ENCODE measurements at places on chromosomes 6 and 20.

DNA sequence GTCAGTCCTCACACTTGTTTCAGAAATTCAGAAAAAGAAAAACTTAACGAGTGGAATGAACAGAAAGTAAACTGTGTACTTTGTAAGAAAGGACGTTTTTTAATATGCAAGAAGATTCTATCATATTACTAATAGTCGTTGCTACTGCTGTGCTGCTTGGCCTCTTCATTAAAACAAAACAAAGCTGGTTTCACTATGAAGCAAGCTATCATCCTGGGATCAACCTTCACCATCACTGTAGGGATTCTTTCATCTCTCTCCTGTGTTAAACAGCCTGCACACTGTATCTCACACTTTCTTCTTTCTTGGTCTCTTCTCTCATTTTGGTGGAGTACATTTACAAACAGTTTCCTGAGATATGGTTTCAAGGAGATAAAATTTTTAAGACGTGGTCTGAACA is 284.2 kb downstream of the BTBD9 start:
- no peak for DNase-seq

GRCh38 chr6:33112148-33112547 is 36.4 kb downstream of the HLA-DPB1 start:
- no peak for DNase-seq

- DNase-seq = no peak
Measured at GRCh38 chr20:40945754-40946450, 82.7 kb upstream of the TOP1 start.

- no peak for DNase-seq
Measured at GRCh38 chr6:144394210-144394609, 109.1 kb downstream of the UTRN start.

GRCh38 chr6:71402096-71402495 is 113.5 kb downstream of the OGFRL1 start:
- no peak for DNase-seq

DNA sequence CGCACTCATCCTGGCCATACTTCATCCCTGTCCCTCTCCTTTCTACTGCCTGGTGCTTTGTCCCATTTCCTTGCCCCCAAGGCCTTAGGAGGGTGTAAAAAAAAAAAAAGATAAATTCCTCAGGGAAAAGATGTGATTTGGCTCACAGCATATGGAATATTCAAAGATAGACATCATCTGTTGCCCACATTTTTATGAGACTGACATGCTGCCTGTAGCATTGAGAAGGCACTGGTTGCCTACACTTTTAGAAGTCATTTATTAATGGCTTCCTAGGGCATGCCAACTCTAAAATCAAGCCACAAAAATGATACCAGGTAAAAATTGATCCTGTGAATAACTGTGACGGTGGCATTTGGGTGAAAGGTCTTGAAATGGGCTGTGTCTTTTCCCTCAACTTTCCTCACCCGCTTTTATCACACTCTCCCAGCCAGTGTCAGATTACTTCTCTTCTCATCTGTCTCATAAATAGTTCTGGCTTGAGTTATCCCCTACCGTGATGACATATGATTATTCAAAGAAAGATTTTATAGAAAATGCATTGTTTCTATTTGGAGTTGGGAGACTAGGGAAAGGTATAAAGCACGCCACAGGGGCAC is 139.4 kb downstream of the CARMIL1 start:
- DNase-seq = no peak

- no peak for DNase-seq
Measured at GRCh38 chr6:45540375-45540920, 162.7 kb upstream of the SUPT3H start.

DNA sequence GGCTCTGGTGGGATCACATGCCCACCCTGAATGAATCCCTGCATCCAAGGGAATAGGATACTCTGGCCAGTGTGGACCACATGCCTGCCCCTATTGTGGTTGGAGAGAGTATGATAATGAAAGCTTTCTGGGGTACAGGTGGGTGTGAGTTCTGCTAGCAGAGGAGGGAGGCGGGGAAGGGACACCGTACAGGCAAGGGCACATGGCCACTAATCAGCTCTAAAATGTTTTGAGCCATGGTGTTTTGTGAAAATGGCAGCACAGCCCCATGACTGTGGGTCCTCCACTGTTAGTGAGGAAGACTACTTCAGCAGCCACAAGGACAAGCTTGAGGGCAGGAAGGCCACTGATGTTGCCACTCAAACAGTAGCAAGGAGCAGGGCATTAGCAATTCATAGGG is 11.9 kb upstream of the DHX35 start:
- DNase-seq = no peak

- DNase-seq = no peak
Measured at GRCh38 chr6:84811351-84811750, 47.0 kb upstream of the TBX18 start.

DNA sequence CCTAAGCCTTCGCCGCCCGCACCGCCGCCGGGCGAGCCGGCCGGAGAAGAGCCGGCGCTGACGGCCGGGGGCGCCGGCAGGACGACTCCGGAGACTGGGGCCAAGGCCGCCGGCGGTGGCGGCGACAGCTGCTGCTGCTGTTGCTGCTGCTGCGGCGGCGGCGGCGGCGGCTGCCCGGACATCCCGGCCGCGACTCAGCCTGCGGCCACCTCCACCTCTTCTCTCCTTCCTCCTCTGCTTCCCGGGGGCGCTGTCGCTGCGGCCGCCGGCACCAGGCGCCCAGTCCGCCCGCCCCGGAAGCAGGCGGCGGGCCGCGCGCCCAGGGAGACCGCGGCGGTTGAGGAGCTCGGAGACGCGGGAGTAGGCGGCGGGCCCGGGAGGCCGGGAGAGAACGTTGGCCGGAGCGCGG is 307 bp downstream of the RANBP9 start:
- DNase-seq = no peak

GRCh38 chr6:42041481-42042053 is 8.8 kb upstream of the TAF8 start:
- no peak for DNase-seq

DNA sequence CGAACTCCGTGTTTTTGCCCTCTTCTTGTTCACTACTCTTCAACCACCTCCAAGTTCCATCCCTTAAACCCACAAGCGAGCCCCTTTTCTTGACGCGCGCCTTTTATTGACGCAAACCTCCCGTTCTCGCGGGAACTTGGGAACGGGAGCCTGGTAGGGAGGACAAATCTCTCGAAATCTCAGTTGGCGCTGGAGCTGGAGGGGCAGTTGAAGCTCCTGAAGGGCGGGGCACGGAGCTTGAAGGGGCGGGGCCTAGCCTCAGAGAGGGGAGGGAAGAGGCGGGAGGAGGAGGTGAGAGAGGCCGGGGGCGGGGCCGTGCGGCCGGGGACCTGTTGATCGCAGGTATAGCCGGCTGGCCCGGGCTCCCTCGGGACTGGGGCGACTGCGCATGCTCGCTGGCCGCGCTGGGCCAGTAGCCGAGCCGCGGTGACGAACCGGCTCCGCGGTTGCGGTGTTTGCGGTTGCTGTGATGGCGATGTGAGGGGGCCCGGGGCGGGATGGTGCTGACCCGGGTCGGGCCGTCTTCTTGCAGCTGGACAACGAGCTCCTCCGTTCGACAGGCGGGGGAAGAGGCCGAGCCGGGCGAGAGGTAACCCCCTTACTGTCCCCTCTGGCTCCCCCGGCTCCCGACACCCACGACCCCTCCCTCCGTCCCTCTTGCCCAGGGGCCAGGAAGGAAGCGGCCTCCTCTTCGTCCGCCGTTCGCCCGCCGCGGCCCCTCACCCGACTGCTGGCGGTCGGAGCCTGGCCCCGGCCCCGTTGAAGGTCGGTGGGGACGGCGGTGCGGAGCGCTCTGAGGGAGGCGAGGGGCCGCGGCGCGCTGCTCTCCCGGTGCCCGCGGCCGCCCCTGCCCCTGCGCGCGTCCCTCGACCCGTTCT is at the start of gene FAM135A:
FAM135A (plus strand) TSS at position 395 of the 878 bp plus-strand sequence. CDS start 14,835 bp downstream, outside the sequence.
- peak; percentile 98 for DNase-seq

GRCh38 chr6:117448011-117448410 is 22.3 kb upstream of the ROS1 start:
- no peak for DNase-seq

- DNase-seq = no peak
Measured at GRCh38 chr6:131758920-131759319, 48.1 kb upstream of the CTAGE9 start.

- no peak for DNase-seq
Measured at GRCh38 chr6:11952316-11952715, 59.8 kb upstream of the HIVEP1 start.

GRCh38 chr6:40369891-40370290 is 217.3 kb downstream of the LRFN2 start:
- DNase-seq = no peak

DNA sequence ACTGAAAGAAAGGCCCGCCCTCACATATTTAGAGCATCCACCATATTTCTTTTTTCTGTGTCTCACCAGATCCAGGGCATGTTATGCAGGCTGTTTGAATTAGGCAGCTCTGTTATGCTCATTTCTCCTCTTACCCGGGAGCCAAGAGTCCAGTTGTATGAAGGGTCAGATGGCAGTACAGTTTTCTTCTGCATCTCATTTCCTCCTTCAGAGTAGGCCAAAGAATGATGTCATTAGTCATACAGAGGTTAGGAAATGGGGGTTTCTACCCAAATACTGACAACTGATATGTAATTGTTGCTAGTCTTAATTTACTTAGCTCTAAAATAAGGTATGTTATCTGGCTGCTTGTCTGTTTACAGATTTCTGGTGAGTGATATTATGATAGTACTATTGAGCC is 130.8 kb downstream of the SOBP start:
- DNase-seq = no peak

DNA sequence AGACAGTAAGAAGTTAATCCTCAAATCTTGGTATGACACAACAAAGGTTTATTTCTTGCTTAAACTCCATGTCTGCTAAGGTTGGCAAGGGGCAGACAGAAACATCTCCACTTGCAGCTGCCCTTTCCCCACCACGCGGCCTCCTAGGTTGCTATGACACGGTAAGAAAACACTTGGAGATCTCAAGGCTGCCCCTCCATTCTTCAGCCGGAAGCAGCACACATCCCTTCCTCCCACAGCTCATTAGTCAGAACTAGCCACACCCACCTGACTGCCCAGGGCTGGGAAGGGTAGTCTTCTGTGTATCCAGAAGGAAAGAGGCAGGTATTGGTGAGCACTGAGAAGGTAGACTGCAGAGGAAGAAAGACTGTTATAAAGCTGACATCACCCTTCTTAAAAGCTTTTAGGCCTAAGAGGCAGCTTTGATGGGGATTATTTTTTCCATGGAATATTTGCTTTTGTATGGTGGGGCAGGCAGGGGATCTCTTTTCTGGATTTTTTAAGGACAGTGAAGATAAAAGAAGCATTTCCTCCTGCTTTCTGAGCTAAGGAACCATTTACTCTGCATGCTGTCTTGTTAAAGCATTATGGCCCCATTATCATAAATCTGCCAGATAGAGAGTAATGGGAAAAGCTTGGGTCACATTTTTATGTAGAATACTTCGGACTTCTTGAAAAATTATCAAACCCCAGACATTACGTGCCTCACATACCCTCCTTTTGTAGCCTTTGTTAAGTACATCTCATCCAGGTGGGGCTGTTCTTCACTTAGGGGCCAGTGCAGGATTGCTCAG is 41.6 kb downstream of the MRAP2 start:
- DNase-seq = no peak

DNA sequence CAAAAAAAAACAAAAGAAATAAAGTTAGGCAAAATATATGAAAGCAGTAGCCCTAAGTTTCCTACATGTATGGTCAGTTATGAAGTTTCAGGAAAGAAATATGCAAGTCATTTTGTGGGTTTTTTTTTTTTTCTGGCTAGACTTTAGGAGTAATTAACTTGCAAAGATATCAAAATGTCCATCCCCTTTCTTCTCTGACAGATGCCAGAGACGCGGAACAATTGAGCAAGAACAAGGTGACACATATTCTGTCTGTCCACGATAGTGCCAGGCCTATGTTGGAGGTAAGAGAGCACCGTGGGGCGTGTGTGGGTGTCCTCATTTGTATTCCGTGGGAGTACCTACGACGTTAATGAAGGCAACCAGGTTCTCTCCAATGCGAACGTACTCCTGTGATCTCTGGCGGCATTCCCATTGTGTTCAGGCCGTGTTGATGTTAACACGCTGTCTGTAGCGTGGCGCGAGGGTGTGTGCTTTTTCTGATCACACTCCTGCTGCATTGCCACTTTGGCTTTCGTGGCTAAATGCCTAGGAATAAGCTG is 19.5 kb downstream of the DUSP22 start:
- DNase-seq = no peak

- no peak for DNase-seq
Measured at GRCh38 chr20:34569598-34569997, 11.1 kb downstream of the MAP1LC3A start.

DNA sequence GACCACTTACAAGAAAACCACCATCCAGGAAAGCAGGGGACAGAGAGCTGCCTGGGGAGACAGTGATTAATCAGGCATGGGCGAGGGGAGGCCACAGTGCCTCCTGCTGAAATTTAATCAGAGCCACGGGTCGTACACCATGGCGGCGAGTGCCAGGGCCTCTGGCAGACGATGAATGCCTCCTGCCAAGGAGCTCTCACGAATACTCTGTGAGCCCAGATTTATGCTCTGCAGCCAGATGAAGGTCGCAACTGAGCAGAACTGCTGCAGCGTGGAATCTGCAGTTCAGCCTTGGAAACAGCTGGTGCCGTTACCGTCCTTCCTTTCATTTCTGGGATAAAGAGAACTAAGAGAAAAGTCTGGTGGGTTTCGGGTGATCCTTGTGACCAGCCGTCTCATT is 85.6 kb downstream of the BFSP1 start:
- no peak for DNase-seq

DNA sequence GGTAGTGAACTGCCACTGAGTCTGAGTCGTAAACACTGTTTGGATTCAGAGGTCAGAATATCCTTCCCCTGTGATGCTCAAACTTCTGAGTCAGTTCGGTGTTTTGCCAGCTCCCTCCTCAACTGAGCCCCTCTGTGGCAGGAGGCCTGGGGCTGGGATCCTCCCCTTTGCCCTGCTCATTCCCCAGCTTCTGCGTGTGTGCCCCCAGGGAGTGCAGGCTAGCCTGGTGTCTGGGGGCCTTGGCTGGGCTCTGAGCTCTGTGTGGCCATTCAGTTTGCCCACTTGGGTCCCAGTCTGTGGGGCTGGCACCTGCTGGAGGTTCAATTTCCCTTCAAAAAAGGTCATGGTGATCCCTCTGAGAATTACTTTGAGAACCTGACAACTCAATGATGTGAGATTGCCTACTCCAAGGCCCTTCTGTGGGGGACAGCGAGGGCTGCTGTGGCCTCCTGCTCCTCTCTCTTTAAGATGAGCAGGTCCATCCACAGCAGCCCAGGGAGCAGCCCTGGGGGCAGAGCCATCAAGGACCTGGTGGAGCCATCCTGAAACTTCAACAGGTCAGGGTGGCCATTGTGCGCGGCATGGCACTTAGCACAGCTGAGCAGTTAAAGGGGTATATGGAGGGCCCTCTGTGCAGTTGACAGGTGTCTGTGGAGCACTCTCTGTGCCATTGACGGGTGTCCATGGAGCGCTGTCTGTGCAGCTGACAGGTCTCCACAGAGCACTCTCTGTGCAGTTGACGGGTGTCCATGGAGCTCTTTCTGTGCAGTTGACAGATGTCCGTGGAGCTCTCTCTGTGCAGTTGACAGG is 147.2 kb downstream of the SYCP2 start:
- no peak for DNase-seq

Data from DMS79 (cell line).